Thymus (tissue), 14 donors: ENCODE measurements at places on chromosomes 3 and 15. TPM values are rescaled to one million over a fixed set of nuclear protein-coding genes. Genes with fewer than 3 reads are reported as not detected.

DNA sequence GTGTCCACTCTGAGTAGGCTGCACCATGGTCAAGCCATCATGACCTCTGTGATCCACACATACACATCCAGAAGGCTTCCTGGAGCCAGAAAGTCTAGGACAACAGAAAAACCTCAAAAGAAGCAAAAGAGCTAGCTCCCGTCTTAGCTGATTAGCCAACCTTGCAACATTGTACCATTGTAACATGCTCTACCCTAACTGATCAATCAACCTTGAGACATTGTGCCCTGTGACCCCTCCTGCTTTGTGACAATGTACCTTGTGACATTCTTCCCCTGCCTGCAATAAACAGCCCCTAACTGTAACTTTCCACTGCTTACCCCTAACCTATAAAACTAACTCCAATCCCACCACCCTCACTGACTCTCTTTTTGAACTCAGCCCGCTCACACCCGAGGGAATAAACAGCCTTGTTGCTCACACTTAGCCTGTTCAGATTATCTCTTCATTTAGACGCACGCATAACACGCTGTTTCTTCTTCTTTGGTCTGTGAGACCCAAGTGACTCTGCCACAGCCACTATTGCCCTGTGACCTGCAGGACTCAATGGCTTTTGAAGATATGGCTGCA is 1104.6 kb downstream of the OTOL1 start:
- no peak overlapping the region for H3K27ac ChIP-seq
- DNase-seq, result no peak
- no peaks in the 10 kb centered on the region for H3K36me3 ChIP-seq
- H3K4me1 ChIP-seq, result no peaks in the 10 kb centered on the region
- no peak overlapping the region for H3K4me3 ChIP-seq

GRCh38 chr15:39388118-39388517 is 192.8 kb upstream of the THBS1 start:
- no peak overlapping the region for H3K4me3 ChIP-seq
- H3K27me3 ChIP-seq, result no peaks in the 10 kb centered on the region
- no peak for DNase-seq
- H3K36me3 ChIP-seq, result no peaks in the 10 kb centered on the region
- H3K27ac ChIP-seq, result no peak overlapping the region

GRCh38 chr3:85567071-85567676 is 608.4 kb downstream of the CADM2 start:
- H3K4me3 ChIP-seq, result no peak overlapping the region
- H3K27ac ChIP-seq, result no peak overlapping the region
- H3K27me3 ChIP-seq, result no peaks in the 10 kb centered on the region

GRCh38 chr3:25173606-25174005 is 254.5 kb upstream of the RARB start:
- H3K4me3 ChIP-seq, result no peak overlapping the region
- H3K27ac ChIP-seq, result no peak overlapping the region
- no peaks in the 10 kb centered on the region for H3K36me3 ChIP-seq
- DNase-seq, result no peak
- no peaks in the 10 kb centered on the region for H3K27me3 ChIP-seq
- no peaks in the 10 kb centered on the region for H3K4me1 ChIP-seq

Gene RSL24D1
- 131 TPM for polyA plus RNA-seq

- DNase-seq, result no peak
- H3K4me3 ChIP-seq, result no peak overlapping the region
- no peaks in the 10 kb centered on the region for H3K36me3 ChIP-seq
- H3K27me3 ChIP-seq, result no peaks in the 10 kb centered on the region
Observed at GRCh38 chr15:91784973-91785709, 68.4 kb upstream of the SLCO3A1 start.
